Left lung (tissue), 14 donors: ENCODE measurements at places on chromosomes 6 and 20. TPM values are rescaled to one million over a fixed set of nuclear protein-coding genes. Genes with fewer than 3 reads are reported as not detected.
A peak's percentile ranks its signal among the peaks of the same experiment; 100 is the strongest.

The SMLR1 gene
- total RNA-seq: not detected

DNA sequence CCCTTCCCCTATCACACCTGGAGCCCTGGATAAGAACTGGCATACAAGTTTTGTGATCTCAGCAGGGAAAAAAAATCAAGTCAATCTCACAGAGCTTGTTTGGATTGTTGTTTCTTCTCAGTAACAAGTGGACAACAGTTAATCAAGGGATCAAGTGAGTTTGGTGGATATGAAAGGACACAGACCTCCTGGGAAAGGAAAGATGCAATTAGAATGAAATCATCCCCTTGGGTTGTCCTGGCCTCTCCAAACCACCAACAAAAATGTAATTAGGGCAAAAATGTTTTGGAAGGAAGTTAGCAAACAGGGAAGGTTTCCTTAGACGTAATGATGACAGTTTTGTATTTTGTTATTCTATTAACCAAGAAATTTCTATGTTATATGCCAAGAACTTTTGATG, 99.1 kb upstream of the PRDM1 start:
- peaks cover 62% of the 10 kb centered on the region for H3K27me3 ChIP-seq
- H3K27ac ChIP-seq: no peak overlapping the region
- DNase-seq: no peak
- H3K4me3 ChIP-seq: no peak overlapping the region
- H3K4me1 ChIP-seq: peaks cover 19% of the 10 kb centered on the region
- H3K36me3 ChIP-seq: no peaks in the 10 kb centered on the region

- no peaks in the 10 kb centered on the region for H3K27me3 ChIP-seq
- H3K4me1 ChIP-seq: no peaks in the 10 kb centered on the region
- no peak overlapping the region for H3K27ac ChIP-seq
- H3K4me3 ChIP-seq: no peak overlapping the region
Measured at GRCh38 chr20:11952639-11953038, 34.9 kb downstream of the BTBD3 start.

DNA sequence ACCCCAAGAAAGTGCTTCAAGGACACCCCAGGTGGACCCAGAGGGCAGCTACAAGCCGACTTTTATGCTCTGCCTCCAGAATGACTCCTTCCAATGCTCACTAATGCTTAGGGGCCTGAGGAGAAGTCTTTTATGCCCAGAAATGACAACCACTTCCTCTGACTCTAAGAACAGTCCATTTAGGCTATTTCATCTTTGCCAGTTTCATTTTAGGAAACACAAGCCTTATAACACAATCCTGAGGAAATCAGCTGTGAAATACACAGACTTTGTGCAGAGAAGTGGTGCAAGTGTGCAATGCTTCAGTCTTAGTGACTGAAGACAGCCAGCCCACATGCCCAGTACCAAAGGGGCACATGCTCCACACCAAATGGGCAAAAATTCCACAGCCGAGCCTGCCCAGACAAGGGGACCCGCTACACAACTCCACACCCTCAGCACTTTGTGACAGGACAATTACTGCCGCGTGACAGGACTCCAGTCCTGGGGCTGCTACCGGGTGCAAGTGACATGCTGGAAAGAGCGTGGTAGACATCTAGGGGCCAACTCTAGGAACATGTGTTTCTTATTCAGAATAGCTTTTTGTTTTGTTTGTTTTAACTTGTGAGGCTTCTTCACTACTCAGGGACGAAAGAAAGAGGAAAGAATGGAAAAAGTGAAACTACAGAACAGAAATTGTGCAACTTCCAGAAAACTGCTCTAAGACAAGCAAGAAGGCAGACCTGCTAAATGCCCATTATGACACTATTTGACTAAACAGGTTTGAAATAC, 28.2 kb upstream of the PLAGL1 start:
- peak; percentile 61 for DNase-seq
- H3K4me1 ChIP-seq: peaks cover 27% of the 10 kb centered on the region
- H3K4me3 ChIP-seq: peak overlapping the region; percentile 31
- no peaks in the 10 kb centered on the region for H3K36me3 ChIP-seq
- peak overlapping the region; percentile 73 for H3K27ac ChIP-seq
- no peaks in the 10 kb centered on the region for H3K27me3 ChIP-seq

- no peaks in the 10 kb centered on the region for H3K36me3 ChIP-seq
- no peaks in the 10 kb centered on the region for H3K27me3 ChIP-seq
- no peak for DNase-seq
- no peaks in the 10 kb centered on the region for H3K4me1 ChIP-seq
Measured at GRCh38 chr6:91042656-91043055, 455.8 kb upstream of the MAP3K7 start.

- H3K27me3 ChIP-seq: no peaks in the 10 kb centered on the region
- peak overlapping the region; percentile 41 for H3K27ac ChIP-seq
- H3K4me3 ChIP-seq: no peak overlapping the region
- peaks cover 4% of the 10 kb centered on the region for H3K4me1 ChIP-seq
- DNase-seq: no peak
Measured at GRCh38 chr6:163339466-163339865, 75.1 kb upstream of the QKI start.

GRCh38 chr6:121302882-121303281, 31.4 kb downstream of the TBC1D32 start:
- no peak for DNase-seq
- no peak overlapping the region for H3K4me3 ChIP-seq
- no peaks in the 10 kb centered on the region for H3K4me1 ChIP-seq
- H3K27me3 ChIP-seq: no peaks in the 10 kb centered on the region
- no peaks in the 10 kb centered on the region for H3K36me3 ChIP-seq

- peaks cover 19% of the 10 kb centered on the region for H3K4me1 ChIP-seq
- H3K4me3 ChIP-seq: peak overlapping the region; percentile 85
- DNase-seq: peak; percentile 31
- no peaks in the 10 kb centered on the region for H3K36me3 ChIP-seq
- peak overlapping the region; percentile 72 for H3K27ac ChIP-seq
Measured at GRCh38 chr6:43076464-43077332, 584 bp downstream of the PTK7 start.

- H3K4me3 ChIP-seq: no peak overlapping the region
- peaks cover 38% of the 10 kb centered on the region for H3K4me1 ChIP-seq
Measured at GRCh38 chr20:47274401-47275108, 81.9 kb downstream of the ZMYND8 start.

The TREML1 gene
- 0.92 TPM for total RNA-seq

- H3K27me3 ChIP-seq: no peaks in the 10 kb centered on the region
- no peak overlapping the region for H3K4me3 ChIP-seq
Measured at GRCh38 chr6:10809098-10809497, 29.2 kb downstream of the MAK start.

The FOXA2 gene
- total RNA-seq: 39.8 TPM

DNA sequence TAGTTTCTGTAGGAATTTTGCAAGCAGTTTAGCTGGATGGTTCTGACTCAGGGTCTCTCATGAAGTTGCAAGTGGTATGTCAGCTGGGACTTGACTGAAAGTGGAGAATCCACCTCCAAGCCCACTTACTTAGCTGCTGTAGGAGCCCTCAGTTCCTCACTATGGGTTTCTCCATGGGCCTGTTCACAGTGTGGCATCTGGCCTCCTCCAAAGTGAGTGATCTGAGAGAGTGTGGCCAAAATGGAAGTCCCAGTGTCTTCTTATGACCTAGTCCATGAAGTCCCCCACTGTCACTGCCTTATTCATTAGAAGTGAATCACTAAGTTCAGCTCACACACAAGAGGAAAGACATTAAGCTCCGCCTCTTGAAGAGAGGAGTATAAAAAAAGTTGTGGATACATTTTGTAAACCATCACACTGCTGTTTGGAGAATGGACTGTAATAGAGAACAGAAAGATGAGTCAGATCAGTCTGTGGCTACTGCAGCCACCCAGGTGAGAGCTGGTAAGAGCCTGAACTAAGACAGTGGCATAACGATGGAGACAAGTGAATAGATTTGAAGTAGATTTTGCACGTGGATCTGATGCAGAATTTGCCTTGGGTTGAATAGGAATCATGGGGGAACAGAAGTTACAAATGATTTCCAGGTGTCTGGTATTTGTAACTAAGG, 4.9 kb upstream of the NELFCD start:
- H3K4me3 ChIP-seq: no peak overlapping the region
- DNase-seq: no peak
- H3K4me1 ChIP-seq: peaks cover 5% of the 10 kb centered on the region

The CAGE1 gene
- total RNA-seq: not detected

GRCh38 chr6:14453712-14454472, 336.3 kb downstream of the CD83 start:
- H3K4me1 ChIP-seq: peaks cover 7% of the 10 kb centered on the region
- no peaks in the 10 kb centered on the region for H3K36me3 ChIP-seq
- H3K27me3 ChIP-seq: peaks cover 5% of the 10 kb centered on the region
- no peak overlapping the region for H3K4me3 ChIP-seq
- no peak for DNase-seq
- H3K27ac ChIP-seq: no peak overlapping the region

- H3K27me3 ChIP-seq: no peaks in the 10 kb centered on the region
- peaks cover 6% of the 10 kb centered on the region for H3K4me1 ChIP-seq
- H3K36me3 ChIP-seq: peaks cover 58% of the 10 kb centered on the region
Measured at GRCh38 chr20:32427996-32428395, 69.9 kb downstream of the ASXL1 start.
